ENCODE measurements at places on chromosomes 6 and 20.

DNA sequence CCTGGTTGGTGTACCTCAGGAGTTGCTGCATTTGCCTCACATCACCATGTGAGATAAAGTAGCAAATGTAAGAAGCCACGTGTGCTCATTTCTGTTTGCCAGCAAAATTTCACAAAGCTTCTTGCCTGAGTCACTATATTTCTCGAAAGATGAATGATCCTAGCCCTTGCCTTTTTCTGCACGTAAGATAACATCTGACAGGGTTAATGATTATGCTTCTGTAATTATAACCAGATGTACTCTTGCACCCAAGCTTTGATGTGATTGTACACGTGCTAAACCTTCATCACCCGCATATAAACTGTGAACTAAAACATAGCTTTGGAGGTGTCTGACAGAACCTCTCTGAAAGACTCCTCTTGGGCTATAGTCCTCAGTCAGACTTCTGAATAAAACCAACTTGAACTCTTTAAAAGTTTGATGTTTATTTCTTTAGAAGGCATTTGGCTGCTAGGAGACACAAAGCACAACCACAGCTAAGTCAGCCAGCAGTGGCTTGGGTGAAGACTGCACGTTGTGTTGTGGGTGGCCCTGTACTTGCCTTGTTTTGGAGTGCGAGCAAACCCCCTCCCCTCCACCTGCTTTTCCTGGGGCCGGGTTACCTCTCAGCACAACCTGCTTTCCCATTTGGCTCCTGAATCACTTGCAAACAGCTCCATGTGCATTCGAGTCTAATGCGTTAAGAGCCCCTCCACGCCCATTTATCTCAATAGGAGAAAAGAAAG lies 19.3 kb downstream of the PROKR2 start:
- DNase-seq, result no peak

DNA sequence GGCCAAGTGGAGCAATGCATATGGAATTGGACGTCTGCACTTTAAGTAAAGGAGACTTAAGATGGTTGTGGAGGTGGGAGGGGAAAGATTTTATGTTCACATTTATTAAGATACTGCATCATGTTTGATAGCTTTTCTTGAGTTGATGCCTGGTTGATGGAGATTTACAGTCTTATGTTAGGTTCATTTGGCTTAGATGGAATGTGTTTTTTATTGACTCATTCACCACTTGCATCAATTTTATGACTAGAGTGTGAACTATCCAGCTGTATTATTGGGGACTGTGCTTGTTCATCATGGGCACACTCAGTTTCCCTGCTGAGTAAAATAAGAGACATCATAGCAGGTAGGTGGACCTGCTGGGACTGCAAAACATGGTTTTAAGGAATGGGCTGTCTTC lies 91.2 kb upstream of the SCP2D1 start:
- DNase-seq, result no peak

GRCh38 chr6:127690092-127690491 lies 113.1 kb downstream of the C6orf58 start:
- DNase-seq, result no peak

GRCh38 chr6:75290136-75290945 lies 5.7 kb upstream of the TMEM30A start:
- no peak for DNase-seq

DNA sequence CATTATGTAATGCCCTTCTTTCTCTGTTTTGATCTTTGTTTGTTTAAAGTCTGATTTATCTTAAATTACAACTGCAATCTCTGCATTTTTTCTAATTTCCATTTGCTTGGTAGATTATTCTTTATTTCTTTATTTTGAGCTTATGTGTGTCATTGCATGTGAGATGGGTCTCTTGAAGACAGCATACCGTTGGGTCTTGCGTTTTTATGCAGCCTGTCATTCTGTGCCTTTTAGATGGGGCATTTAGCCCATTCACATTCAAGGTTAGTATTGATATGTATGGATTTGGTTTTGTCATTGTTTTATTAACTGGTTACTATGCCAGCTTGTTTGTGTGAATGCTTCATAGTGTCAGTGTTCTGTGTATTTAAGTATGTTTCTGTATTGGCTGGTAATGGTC lies 84.9 kb upstream of the HMGCLL1 start:
- no peak for DNase-seq

DNA sequence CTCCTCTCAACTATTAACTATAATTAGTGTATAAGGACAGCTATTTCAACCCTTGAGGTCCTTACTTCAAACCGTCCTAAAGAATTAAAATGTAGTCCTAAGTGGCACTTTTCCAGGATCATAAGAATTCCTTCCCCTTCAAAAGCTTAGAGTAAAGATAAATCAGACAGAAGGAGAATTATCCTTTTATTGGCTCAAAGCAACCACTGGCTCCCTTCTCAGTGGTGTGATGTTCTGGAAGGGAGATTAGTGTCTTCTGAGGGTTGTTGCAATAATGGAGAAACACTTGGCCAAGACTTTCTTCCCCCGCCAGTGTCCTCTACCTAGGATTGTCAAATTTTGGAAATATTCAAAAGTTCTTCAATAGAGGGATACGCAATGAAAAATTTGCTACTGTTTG lies 89.1 kb upstream of the PLEKHG1 start:
- no peak for DNase-seq

DNA sequence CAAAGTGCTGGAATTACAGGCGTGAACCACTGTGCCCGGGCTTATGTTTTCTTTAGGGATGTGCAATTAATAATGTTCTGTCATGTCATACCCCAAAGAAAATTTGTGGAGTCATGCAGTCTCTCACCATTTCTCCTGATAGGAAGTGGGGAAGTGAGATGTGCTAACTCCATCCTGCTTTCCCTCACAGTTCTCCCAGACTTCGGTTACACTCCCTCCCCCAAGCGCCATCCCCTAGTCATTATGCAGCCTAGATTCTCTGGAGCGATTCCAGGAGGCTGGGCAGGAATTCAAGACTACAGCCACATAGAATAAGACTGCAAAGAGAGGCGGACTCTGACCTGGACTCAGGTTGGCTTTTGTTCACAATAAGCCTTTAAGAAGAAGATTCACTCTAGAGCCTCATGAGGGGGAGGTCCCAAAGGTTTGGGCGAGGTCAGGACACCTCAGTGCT lies 271.4 kb downstream of the ALDH8A1 start:
- DNase-seq, result no peak

Data from activated naive CD4-positive, alpha-beta T cell treated with anti-CD3 and anti-CD28 coated beads for 36 hours (primary cell).